ENCODE measurements at places on chromosomes 3 and 15. TPM values are rescaled to one million over a fixed set of nuclear protein-coding genes. Genes with fewer than 3 reads are reported as not detected.

The ADPRH gene
- 3.5 TPM for total RNA-seq

The DNAH1 gene
- 6.5 TPM for total RNA-seq

The CKMT1B gene
- not detected for total RNA-seq

The PLA2G4B gene
- total RNA-seq = 0.32 TPM

The TF gene
- total RNA-seq = 0.43 TPM

The ANKRD63 gene
- total RNA-seq = not detected

The VWA5B2 gene
- not detected for total RNA-seq

The MED12L gene
- total RNA-seq = 2.6 TPM

The OXTR gene
- 0.76 TPM for total RNA-seq

The RMDN3 gene
- total RNA-seq = 17.4 TPM

The LMLN gene
- total RNA-seq = 8.9 TPM

The EPHA6 gene
- total RNA-seq = not detected

The TMEM212 gene
- total RNA-seq = not detected

The U2SURP gene
- total RNA-seq = 111 TPM

The GOLGA6L4 gene
- total RNA-seq = 1.4 TPM
